Tongue (tissue), 3 donors: ENCODE measurements at places on chromosomes 7 and 10. TPM values are rescaled to one million over a fixed set of nuclear protein-coding genes. Genes with fewer than 3 reads are reported as not detected.

GRCh38 chr10:69801094-69801433 lies 642 bp upstream of the COL13A1 start:
- peak; percentile 72 for DNase-seq

DNA sequence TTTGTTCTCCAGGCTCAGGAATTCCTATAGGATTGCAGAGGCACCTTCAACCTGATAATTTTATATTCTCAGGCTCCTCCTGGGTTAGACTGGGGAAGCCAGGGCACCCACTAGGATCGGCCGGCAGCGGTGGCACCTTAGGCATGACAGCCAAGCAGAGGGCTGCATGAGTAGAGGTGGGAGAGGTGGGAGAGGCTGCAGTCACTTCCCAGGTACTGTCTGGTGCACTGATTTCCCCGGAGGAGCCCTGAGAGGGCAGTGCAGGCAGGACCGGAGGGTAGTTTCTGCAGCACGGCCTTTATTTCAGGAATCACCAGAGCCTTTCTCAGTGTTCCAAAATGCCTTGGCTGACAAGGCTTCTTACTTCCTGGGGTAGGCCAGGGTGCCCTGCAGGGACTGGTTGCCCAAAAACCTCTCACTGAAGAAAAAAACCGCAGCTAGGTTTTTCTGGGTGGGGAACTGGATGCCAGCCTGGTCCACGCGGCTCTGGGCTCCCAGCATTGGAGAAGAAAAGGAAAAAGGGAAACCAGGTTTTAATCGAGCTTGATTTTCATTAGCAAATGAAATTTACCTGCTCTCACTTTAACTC lies 3.6 kb upstream of the HOXA13 start:
- no peak for DNase-seq

- no peak for DNase-seq
Measured at GRCh38 chr10:105128111-105128510, 487.0 kb downstream of the SORCS3 start.

MYPN gene
- total RNA-seq = 92.0 TPM

AZGP1 gene
- total RNA-seq = 51.0 TPM

GRCh38 chr7:110719741-110720140 lies 371.2 kb upstream of the LRRN3 start:
- DNase-seq = peak; percentile 21

- DNase-seq = no peak
Measured at GRCh38 chr10:78868861-78869260, 199.9 kb upstream of the ZMIZ1 start.

GALNT17 gene
- 38.0 TPM for total RNA-seq

GSAP gene
- 4.4 TPM for total RNA-seq

DNA sequence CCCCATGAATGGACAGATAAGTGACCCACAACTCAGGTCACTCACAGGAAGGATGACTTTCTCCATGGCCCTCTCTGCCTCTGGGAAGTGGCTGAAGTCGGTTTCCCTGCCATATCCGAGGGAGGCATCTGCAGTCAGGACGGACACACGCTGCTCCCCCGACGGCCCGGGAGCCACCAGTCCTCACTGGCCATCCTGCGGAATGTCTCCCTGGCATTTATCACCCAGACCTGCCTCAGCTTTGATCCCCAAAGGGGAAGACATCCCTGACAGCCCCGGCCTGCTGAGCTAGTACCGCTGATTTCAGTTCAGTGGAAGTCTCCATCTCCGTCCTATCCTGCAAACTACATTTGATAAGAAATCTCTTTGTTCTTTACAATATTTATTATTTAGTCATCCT lies 339.5 kb upstream of the MKI67 start:
- no peak for DNase-seq

- no peak for DNase-seq
Measured at GRCh38 chr7:24968165-24968564, 11.8 kb downstream of the OSBPL3 start.

- peak; percentile 6 for DNase-seq
Measured at GRCh38 chr7:54292171-54292925, 249.8 kb upstream of the VSTM2A start.

GRCh38 chr10:43208147-43209073 lies 58.5 kb downstream of the RASGEF1A start:
- DNase-seq = no peak

- peak; percentile 43 for DNase-seq
Measured at GRCh38 chr10:35447693-35448407, 111.5 kb downstream of the CCNY start.

DNA sequence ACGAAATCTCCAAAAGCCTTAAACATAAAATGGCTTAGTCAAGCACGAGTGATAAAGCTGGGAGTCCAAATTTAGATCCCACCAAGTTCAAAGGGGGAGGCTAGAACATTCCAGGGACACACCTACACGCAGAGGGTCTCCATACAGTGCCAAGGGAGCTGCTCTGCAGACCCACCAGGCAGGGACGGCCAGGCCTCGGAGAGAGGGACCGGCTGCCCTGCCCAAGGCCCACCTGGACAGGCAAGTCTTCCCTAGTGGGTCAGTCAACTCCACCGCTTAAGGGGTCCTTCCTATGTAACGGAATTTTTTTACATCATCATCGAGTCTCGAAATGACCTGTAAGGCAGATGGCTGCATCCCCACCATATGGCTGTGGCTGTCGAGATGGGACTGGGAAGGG lies 28.5 kb downstream of the AMZ1 start:
- DNase-seq = no peak

GRCh38 chr7:26696978-26697377 lies 167.4 kb downstream of the SKAP2 start:
- DNase-seq = no peak

DNA sequence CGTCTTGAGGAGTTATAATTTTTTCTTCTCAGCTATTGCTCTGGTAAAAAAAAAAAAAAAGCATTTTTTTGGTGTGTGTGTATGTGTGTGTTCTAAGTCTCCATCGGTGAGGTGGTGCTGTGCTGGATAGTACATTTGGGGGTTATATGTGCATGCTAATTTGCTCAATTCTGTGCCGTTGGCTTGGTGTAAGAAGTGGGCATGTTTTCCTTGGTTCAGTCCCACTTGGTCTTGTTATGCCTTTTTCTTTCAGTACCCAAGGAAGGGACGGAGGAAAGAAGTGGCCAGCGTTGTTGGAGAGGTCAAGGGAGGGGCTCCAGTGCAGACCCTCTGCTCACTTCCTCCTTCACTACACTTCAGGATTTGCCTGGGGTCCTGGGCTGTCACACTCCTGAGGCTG lies 20.4 kb downstream of the LRMDA start:
- DNase-seq = no peak

OR2A5 gene
- not detected for total RNA-seq

DNA sequence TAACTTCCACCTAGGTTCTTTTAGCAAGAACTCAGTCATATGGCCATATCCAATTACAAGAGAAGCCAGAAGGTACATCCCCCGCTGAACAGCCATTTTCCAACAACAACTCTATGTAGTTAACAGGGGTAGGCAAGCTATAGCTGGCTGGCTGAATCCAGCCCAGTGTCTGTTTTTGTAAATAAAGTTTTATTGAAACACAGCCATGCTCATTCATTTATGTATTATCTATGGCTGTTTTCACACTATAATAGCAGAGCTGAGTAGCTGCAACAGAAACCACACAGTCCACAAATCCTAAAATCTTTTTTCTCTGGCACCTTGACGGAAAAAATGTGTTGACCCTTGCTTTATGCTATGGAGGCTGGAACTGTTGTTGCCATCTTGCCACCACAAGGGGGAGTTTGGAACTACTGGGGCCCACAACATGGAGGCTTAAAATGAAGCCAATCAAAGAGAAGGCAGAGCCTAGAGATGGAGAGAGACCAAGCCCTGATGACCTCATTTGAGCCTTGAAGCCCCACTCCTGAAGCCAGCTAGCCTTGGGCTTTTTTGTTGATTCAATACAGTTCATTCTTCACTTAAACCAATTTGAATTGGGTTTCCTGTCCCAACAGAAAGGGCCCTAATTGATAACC lies 33.3 kb upstream of the XPNPEP1 start:
- DNase-seq = no peak

- DNase-seq = no peak
Measured at GRCh38 chr7:48904975-48905374, 19.4 kb upstream of the CDC14C start.

PTPRN2 gene
- 3.1 TPM for total RNA-seq

- DNase-seq = no peak
Measured at GRCh38 chr10:132098539-132099388, 33.0 kb downstream of the JAKMIP3 start.

PAPSS2 gene
- total RNA-seq = 19.8 TPM

PRRT4 gene
- total RNA-seq = 7.6 TPM

TRDMT1 gene
- total RNA-seq = 14.4 TPM

ASB4 gene
- 26.9 TPM for total RNA-seq

CALML3 gene
- total RNA-seq = 9.4 TPM

GRCh38 chr7:152383341-152384234 lies 52.2 kb downstream of the KMT2C start:
- DNase-seq = no peak

DNA sequence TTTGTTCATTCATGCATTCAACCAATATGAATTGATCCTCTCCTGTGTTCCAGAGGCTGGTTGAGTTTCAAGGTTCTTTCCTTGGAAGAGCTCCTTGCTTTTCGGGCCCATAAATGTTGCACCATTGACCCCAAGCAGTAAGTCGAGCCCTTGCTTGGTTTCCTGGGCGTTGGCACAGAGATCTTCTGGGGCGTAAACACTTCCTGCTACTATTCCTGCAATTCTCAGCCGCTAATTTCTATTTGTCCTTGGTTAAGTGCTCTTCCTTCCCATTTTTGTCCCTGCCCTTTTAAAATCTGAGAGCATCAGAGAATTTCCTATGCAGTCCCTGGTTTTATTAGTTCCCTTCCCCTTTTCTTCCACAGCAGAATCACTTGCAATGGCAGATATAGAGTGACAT lies 44.1 kb upstream of the ADRB1 start:
- DNase-seq = no peak

MALRD1 gene
- 6.4 TPM for total RNA-seq

DNA sequence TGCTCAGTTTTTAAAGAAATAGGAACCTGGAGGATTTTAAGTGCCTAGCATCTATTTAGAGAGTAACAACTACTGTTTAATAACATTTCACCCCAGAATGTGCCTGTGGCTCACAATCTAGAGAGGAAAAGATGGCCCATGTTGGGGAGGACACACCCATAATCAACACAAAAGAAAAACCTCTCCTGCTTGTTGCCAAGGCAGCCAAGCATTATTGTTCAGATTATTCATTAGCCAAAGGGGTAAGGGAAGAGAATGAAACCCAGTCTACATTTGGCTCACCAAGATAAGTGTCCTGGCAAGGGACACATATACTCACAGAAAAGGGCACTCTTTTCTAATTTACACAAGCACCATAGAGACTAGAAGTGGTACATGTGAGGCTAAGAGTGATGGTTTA lies 17.7 kb upstream of the IFIT1B start:
- no peak for DNase-seq

GRCh38 chr7:990352-990932 lies 7.5 kb downstream of the CYP2W1 start:
- peak; percentile 64 for DNase-seq

PRR15 gene
- total RNA-seq = 0.31 TPM
